Placental pericyte (primary cell): ENCODE measurements at places on chromosomes 16 and 17. TPM values are rescaled to one million over a fixed set of nuclear protein-coding genes. Genes with fewer than 3 reads are reported as not detected.

Gene CES1
- 0.22 and 1.6 TPM in 2 replicates for total RNA-seq

Gene PITPNM3
- 0.43 and 0.44 TPM in 2 replicates for total RNA-seq

Gene DRC3
- 0.66 and 0.86 TPM in 2 replicates for total RNA-seq

Gene GPRC5B
- 11.2 and 65.9 TPM in 2 replicates for total RNA-seq
